OCI-LY7 (cell line): ENCODE measurements at places on chromosomes 11 and 22.
A peak's percentile ranks its signal among the peaks of the same experiment; 100 is the strongest.

DNA sequence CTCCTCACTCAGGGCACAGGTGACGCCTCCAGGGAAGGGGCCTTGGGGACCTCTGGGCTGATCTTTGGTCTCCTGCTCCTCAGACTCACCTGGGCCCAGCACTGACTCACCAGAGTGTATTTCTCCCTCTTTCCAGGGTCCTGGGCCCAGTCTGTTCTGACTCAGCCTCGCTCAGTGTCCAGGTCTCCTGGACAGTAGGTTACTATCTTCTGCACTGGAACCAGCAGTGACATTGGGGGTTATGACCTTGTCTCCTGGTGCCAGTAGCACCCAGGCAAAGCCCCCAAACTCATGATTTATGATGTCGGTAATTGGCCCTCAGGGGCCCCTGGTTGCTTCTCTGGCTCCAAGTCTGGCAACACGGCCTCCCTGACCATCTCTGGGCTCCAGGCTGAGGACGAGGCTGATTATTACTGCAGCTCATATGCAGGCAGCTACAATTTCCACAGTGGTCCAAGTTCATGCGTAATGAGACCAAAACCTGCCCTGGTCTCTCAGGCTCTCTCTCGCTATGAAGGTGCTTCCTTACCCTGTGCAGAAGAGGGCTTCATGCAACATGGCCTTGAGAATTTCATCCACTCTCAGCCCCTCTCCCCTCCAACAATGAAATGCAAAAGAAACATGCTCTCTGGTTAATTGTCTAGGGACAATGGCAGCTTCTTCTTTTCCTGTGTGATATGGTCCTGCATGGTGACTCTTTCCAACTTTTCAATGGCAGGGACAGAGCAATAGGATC, 21.0 kb upstream of the PRAME start:
- DNase-seq = no peak

DNA sequence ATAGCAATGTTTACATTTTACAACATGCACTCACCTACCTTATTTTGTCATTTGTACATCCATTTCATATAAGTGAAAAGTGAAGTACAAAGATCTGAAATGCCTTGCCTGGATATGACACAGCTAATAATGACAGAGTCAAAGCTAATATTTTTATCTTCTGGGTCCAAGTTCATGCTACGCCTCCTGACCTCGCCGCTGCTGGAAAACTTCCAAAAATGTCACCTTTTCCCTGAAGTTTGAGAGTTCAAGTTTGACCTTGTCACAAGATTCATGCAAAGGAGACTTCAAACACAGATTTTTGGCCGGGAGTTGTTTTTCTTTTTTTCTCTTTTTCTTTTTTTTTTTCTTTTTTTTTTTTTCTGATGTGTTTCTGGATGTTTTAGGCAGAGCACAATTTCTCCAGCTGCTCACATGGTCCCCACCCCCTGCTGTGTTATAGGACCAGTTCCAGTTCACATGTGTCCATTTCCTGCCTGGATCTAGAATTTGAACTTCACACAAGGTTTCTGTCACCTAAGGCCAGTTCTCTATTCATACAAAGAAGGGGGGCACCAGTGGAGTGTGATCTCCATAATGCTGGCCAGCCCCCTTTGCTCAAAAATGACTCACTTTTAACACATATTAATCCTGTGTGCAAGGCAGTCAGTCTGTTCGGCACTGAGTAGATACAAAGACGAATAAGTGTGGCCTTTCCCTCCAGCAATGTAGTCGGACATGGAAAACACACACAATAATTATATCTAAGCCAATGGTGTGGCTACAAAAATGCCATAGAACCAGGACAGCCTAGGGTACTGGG, 546.8 kb downstream of the BUD13 start:
- no peak for DNase-seq

DNA sequence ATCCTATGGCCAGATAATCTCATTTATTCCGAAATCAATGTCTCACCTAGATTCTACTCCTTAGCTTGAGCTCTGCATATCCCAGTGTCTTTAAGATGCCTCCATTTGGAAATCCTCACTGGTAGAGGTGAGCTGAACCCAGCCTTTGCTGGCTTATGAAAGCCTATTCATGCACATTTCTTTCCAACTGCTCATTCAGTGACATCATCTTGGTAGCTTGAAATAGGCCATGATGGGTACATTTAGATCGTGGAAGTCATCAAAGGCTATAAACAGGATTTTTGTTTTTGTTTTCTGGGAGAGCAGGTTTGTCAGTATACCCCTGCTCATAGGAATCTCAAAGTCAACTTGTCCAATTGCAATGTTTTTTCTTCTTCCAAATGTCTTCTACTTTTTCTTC, 6.0 kb downstream of the NXPE1 start:
- no peak for DNase-seq

DNA sequence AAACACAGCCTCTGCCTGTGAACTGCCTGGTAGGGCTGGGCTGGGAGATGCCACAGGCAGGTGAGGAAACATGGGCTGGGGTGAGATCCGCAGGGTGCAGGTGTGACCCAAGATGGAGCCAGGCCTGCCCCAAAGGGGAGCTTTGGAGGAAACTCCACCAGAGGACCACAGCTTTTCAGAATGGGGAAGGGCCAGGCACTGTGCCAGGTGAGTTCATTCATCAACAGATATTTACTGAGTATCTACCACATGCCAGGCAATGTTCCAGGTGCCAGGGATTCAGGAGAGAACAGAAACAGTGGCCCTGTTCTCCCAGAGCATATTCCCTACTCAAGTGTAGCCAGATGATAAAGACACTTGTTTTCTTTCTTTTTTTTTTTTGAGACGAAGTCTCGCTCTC, 11.2 kb downstream of the RTN4RL2 start:
- no peak for DNase-seq

DNA sequence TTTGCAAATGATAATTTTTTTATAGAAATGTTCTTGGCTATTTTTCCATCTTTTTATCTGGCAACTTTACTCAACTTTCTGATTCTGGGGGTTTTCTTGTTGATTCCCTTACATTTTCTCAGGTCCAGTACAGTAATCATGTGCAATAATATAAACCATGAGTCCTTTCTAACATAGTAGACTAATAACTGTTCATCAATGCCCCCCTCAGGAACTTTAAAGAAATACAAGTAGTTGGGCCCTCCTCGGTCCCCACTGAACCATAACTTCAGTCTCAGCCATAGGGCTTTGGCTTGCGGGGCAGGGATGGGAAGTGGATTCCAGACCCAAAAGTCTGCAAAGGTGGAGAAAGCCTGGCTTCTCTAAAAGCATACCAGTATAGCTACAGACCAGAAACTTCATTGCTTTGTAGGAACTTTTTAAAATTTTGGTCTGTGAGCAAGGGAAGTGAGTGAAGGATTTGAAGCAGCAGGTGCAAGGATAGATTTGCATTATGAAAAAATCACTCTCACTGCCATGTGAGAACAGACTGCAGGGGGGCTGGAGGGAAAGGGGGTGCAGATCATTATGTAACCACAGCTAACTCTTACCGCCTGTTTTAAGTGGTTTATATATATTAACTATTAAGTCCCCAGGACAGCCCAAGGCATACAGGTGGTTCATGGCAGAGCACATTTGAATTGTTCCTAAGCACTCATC, 10.4 kb upstream of the TUB start:
- DNase-seq = peak; percentile 33

DNA sequence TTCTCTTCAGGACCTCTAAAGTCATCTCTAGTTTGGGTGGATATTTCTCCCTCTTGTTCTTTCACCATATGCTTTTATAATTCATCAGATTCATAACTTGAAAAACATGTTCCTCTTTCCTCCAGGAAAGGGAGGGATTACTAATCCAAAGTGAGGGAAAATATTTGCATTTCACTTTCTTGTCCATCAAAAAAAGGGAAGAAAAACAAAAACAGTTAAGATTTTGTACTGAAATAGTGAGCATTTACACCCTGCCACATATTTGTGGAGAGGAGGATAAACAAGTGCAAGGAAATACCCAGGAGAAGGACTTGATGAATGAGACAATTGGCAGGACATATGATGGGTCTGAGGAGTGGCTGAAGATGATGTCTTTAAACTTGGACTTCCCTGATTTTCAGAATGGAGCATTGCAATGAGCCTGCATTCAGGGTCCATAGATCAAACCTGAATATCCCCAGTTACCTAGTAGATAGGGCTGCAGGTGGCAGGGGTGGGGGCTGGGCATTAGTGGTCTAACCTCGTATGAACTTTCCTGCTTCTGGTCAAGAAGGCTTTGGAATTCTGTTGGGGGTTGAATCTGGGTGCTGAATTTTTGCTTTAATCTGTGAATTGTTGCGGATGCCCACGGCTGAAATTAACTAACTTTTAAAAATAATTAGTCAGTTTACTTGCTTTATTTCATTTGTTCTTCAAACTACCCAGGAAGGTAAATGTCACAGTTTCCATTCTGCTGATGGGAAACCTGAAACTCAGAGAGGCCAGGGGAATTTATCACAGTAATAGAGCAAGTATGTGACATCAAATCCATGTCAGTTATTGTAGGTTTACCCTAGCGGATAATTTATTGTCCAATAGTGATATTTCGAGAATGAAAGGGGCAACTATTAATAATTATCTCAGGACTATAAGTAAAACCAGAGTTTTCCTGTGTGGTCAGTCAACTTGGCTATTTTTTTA, 36.9 kb upstream of the TMEM123 start:
- no peak for DNase-seq

- no peak for DNase-seq
These were observed 32.5 kb upstream of the CFAP300 start for GRCh38 chr11:102014756-102015155.

- DNase-seq = no peak
These were observed 12.2 kb downstream of the PARVG start for GRCh38 chr22:44192816-44193534.

GRCh38 chr11:8917157-8917825, 6.3 kb downstream of the AKIP1 start:
- DNase-seq = no peak

DNA sequence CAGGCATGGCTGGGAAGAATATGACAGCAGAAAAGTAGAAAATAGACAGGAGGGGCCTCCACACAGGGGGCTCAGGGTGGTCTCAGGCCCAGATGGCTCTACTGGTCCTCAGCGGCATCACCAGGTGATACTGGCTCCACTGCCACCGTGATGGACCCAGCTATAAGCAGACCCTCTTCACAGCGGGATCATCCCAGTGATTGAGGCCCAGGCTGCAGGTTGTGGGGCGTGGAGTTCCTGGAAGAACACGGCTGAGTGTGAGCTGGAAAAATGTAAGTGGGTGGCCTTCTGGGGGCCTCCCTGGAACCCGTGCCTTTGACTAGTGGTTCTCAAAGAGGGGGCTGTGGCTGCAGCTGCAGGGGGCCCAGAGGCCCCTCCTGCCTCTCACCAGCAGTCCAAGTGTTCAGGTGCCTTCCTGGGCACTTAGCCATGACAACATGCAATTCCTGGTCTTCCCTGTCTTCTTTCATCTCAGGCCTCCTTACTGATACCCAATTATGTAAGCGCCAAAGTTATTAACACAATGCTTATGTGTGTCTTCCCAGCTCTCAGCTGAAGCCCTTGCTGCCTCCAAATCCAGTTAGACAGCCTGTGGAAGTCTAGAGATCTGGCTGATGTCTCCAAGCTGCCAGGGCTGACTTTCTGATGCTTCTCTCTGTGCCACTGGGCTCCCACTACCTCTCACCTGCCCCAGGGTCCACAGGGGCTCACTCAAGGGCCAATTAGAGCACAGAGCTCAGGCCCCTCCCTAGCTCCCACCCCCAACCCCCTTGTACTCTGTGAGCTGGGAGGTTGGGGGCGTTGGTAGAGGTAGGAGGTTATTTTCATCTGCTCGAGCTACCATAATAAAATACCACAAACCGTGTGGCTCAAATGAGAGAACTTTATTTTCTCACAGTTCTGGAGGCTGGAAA, 110.1 kb upstream of the LMO1 start:
- DNase-seq = no peak
